ENCODE measurements at places on chromosomes 4 and X.

GRCh38 chrX:40268188-40268520, 170.4 kb upstream of the BCOR start:
- DNase-seq: no peak

GRCh38 chrX:11066812-11067211, 44.3 kb upstream of the HCCS start:
- DNase-seq: no peak

GRCh38 chr4:2936773-2937145, 26.4 kb downstream of the NOP14 start:
- DNase-seq: no peak

DNA sequence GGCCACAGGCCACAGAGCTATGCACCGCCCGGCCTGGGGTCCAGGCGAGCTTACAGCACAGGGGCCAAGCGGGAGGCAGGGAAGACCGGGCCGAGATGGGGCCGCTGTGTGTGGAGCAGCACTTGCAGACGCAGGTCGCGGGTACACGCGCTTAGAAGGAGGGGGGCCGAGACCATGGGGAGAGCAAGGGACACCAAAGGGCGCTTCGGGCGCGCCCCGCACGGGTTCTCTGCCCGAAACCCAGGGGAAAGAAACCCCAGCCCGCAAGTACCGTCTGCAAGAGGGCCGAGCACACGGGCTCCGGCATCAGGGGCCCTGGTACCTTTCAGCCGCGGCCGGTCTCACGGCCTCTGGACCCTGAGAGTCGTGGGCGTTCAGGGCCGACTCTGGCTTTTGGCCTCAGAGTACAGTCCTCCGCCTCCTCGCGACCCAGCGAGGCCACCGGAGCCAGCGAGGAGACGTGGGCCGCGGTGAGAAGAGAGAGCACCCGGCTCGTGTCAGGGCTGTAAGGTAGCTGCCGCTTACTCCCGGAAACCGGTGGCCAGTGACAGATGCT, 342 bp downstream of the EOLA2 start:
- no peak for DNase-seq

GRCh38 chr4:101346351-101347266, 717 bp downstream of the PPP3CA start:
- DNase-seq: peak; percentile 39

GRCh38 chrX:153862369-153863250, 23.4 kb downstream of the L1CAM start:
- DNase-seq: peak; percentile 51

- DNase-seq: no peak
These were observed 16.9 kb downstream of the LHFPL1 start for GRCh38 chrX:112662559-112663427.
